ENCODE measurements at places on chromosomes 7 and 10. TPM values are rescaled to one million over a fixed set of nuclear protein-coding genes. Genes with fewer than 3 reads are reported as not detected.

Gene CYCS
- total RNA-seq: 251 TPM

Gene EPO
- total RNA-seq: 0.14 TPM

GRCh38 chr10:60958892-60959601, 15.1 kb upstream of the RHOBTB1 start:
- H3K4me3 ChIP-seq: no peak overlapping the region
- H3K36me3 ChIP-seq: no peaks in the 10 kb centered on the region

- no peak overlapping the region for H3K4me3 ChIP-seq
- no peaks in the 10 kb centered on the region for H3K4me1 ChIP-seq
- H3K36me3 ChIP-seq: no peaks in the 10 kb centered on the region
- DNase-seq: no peak
- no peak overlapping the region for H3K27ac ChIP-seq
These were observed 22.6 kb downstream of the DYDC1 start for GRCh38 chr10:80333983-80334382.

DNA sequence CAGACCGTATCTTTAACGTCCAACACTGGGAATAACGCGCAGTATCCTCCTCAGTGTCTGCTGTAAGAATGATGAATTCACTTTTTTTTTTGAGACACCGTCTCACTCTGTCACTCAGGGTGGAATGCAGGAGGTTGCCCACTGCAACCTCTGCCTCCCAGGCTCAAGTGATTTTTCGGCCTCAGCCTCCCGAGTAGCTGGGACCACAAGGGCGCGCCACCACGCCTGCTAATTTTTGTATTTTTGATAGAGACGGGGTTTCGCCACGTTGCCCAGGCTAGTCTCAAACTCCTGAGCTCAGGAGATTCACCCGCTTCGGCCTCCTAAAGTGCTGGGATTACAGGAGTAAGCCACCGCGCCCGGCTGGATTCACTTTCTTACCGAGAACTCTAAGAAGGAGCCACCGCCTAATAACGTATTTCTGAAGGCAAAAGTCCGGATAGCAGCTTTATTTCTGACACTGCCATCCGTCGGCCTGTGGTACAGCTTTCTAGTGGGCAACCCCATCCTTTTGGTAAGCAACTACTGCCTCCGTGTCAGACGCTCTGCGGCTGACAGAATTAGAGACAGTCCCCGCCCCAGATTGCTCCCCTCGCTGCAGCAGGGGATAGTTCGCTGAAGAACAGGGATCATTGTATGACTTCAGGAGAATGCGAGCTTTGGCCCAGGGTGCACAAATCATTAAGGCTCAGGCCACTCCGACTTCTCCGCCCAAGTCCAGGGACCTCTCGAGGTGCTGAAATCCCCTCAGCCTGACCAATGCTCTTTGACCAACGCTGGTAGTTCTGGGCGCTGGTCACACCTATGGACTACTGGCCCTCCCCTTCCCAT, 662 bp downstream of the POLR3A start:
- peak overlapping the region; percentile 99 for H3K4me3 ChIP-seq
- DNase-seq: no peak
- H3K27ac ChIP-seq: peak overlapping the region; percentile 94
- H3K27me3 ChIP-seq: no peaks in the 10 kb centered on the region
- H3K36me3 ChIP-seq: peaks cover 38% of the 10 kb centered on the region

Gene STK31
- total RNA-seq: not detected

- H3K4me3 ChIP-seq: no peak overlapping the region
- no peaks in the 10 kb centered on the region for H3K27me3 ChIP-seq
- peaks cover 14% of the 10 kb centered on the region for H3K4me1 ChIP-seq
- no peaks in the 10 kb centered on the region for H3K36me3 ChIP-seq
- DNase-seq: no peak
These were observed 80.6 kb downstream of the PRKAG2 start for GRCh38 chr7:151796091-151796870.
